AG04449 (cell line): ENCODE measurements at places on chromosomes 7 and 10.

DNA sequence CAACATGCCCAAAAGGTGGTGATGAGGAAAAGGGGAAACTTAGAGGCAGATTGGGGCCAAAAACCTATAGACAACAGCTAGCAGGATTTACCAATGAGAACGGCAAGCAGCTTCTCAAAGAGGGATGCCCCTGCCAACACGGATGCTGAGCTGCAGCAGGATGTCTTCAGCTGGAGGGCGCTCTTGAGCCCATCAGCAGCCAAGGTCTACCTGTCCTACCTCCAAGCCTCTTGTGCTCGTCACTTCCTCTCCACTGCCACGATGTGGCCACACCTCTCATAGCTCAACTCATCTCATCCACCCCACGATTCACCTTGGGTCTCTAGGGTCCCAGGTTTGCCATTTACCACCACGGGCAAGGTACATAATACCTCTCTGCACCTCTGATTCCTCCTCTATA is 36.5 kb downstream of the DLG5 start:
- no peak for DNase-seq

DNA sequence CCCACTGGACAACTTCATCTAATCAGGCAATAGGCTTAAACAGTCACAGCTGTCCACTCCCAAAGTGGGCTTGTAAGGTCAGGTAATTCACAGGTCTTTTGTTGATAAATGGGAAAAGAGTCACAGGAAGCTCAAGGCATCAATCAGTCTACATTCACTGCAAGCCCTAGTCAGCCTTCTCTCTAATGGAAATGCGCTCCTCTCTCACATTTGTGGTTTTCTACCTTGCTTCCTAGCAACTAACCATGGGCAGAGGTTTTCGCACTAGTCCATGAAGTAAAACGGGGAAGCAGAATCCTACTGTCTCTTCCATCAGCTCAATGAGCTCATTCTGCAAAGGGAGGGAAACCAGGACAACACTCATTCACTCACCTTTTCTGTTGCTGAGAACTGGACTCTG is 53.5 kb upstream of the APBB1IP start:
- no peak for DNase-seq

DNA sequence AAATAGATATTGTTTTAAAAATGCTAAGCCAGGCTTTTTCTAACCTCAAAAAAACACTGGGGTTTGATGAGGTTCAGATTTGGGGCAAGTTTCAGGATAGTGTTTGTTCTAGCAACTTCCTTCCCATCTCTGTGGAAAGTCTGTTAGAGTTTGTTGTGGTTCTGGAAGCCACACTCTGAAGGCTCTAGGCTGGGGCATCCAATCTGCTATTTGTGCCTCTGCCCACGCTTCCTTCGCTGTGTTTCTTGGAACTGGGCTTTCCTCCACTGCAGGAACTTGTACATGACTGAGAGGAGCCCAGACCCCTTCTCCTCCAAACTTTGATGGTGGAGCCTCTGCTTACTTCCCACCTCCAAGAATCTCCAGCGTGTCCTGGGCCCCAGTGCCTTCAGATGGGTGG is 108.5 kb upstream of the SLC25A13 start:
- no peak for DNase-seq

- no peak for DNase-seq
These were observed 151.5 kb downstream of the FRMD4A start for GRCh38 chr10:14179251-14179650.

DNA sequence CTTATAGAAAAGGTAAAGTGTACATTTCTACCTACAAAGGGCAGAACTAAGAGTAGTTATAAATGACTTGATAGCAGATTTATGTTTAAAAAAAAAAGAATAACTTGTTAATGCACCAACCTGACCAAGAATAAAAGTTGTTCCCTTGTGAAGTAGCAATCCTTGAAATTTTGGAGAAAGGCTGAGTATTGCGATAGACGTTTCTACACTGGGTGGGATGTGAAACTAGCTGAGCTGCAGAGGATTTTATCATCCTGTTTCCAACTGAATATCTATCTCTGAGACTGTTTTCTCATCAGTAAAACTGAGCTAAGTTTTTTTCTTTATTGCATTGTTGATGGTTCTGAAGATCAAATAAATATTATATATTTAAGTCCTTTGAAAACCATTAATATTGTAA is 14.6 kb downstream of the MDFIC start:
- no peak for DNase-seq

DNA sequence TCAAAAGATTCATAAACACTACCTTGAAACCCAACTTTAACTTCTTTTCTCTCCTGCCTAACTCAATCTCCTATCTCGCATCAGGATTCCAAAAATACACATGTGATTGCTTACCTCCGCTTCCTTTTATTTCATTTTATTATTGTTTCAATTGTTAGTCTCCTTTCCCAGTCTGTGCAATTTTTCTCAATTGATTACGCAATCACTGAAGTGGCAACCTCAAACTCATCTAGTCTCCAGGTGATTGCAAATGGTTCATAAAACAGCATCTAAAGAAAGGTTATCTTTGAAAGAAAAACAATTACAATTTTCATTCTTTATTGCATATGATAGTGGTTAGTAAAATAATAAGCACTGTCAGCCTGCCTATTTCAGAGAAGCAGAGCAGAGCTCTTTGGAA is 45.6 kb downstream of the CHRM2 start:
- DNase-seq = no peak

GRCh38 chr7:124893140-124893827 is 36.3 kb downstream of the POT1 start:
- DNase-seq = no peak

- peak; percentile 76 for DNase-seq
These were observed 2.4 kb upstream of the UBE3C start for GRCh38 chr7:157136372-157136771.

GRCh38 chr7:12570168-12570533 is 369 bp upstream of the SCIN start:
- no peak for DNase-seq

DNA sequence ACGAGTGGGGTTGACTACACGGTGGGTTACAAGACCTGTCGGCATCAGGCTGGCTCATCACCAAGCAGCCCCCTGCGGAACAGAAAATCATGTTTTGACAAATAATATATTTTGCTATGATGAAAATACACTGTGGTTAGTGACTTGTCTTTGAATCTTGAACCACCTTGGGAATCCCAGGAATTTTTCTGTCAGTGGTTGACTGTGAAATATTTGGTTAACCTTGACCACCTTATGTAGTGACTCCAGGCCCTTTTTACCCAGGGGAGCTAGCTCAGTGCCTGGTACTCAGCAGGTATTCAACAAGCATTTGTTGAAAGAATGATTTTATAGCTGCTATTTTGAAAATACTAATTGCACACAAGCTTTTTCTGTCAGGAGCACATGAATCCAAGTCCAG is 406.0 kb downstream of the PHF14 start:
- DNase-seq = no peak

DNA sequence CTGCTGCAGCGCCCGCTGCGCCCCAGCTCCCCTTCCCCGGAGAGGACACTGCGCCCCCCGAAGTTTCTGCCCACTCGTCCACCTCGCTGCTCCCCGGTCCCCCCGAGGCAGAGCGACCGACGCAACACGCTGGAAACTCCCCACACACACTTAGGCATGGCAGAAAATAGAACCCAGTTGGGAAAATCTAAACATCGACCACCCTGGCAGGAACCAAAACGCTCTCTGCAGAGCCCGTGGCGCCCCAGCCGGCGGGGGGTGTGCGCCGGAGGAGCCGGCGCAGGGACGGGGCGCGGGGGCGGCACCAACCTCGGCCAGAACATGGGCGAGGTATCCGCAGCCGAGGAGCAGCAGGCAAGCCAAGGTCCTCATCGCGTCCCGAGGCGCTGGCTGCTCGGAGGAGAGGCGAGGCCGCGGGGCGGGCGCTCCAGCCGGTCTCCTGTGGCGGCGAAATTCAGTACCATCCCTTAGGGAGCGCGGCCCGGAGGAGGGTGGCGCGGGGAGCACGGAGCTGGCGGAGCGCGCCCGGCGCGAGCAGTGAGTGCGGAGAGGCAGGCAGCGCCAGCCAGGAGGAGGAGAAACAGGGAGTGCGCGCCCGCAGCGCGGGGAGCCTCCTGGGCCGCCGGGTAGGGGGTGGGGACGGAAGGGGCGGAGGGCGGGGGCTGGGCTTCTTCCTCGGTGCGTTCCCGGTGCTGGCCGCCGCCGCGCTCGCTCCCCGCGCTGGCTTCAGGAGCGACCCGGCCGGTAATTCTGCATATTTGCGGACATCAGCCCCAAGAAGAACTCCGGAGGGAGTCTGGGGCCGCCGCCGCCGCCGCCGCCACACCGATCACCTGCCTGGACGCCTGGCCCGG is 789 bp downstream of the PDGFA start:
- no peak for DNase-seq

- DNase-seq = no peak
These were observed 1.6 kb upstream of the NRG3 start for GRCh38 chr10:81873231-81873931.

- no peak for DNase-seq
These were observed 11.0 kb upstream of the TLL2 start for GRCh38 chr10:96524741-96525140.

- no peak for DNase-seq
These were observed 377.1 kb upstream of the DPP6 start for GRCh38 chr7:153675131-153675530.

DNA sequence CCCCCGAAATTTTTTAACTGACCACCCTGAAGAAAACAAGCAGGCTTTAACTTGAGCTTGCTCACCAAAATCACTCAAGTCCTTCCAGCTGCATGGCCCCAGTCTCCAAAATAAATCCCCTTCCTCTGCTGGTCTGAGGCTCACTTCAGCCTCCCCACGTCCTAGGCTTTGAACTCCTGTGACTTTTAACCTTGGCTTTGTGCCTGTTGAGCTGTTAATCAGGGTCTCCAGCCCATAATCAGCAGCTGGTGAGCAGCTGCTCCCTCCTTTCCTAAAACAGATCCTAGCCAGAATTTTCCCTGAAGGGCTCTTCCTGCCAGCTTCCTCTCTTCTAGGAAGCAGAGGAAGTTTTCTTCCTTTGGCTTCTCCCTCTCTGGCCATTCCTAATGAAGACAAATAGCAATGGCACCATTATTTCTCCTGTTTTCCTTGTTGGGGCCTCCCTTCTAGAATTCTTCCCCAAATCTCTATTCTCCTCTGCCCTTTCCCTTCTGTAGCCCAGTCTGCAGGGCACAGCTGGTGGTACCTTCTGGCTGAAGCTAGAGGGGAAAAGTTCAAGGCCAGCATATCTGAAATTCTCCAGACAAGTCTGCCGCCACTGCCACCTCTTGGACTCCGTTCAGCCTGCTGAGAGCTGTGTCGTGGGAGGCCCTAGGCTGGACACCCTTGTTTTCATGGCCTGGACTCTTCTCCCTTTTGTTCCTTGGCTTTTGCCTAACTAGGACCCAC is 152.1 kb downstream of the NOC3L start:
- no peak for DNase-seq

- DNase-seq = peak; percentile 95
These were observed 18.7 kb downstream of the LCOR start for GRCh38 chr10:96850825-96851224.

GRCh38 chr7:7562736-7563135 is 3.9 kb upstream of the MIOS start:
- DNase-seq = peak; percentile 46

GRCh38 chr10:108615576-108616320 is 1307.6 kb downstream of the XPNPEP1 start:
- no peak for DNase-seq

DNA sequence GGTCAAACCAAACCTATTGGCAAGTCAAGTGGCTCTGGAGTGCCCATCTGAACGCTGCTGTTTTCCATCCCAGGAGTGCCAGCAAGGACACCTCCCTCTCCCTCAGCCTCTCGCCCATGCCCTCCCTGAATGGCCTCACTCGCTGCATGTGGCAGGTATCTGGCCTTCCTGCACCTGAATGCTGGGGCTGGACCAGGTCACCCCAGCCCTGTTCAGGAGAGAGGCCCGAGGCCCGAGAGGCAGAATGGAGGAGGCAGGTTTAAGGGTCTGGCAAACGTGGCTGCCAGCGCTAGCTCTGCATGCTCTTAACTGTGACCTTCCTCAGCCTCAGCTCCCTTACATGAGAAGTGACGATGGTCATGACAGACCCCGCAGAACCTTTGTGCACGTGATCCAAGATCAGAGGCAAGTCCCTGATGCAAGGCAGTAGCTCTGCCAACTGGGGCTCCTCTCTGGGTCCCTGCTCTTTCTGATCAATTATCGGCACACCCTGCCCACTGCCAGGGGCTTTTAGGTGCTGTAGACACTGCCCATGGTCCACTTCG is 295.7 kb upstream of the ZMIZ1 start:
- no peak for DNase-seq

GRCh38 chr7:85224171-85224570 is 37.3 kb upstream of the SEMA3D start:
- DNase-seq = no peak

GRCh38 chr10:58791137-58791536 is 278.5 kb downstream of the BICC1 start:
- no peak for DNase-seq

DNA sequence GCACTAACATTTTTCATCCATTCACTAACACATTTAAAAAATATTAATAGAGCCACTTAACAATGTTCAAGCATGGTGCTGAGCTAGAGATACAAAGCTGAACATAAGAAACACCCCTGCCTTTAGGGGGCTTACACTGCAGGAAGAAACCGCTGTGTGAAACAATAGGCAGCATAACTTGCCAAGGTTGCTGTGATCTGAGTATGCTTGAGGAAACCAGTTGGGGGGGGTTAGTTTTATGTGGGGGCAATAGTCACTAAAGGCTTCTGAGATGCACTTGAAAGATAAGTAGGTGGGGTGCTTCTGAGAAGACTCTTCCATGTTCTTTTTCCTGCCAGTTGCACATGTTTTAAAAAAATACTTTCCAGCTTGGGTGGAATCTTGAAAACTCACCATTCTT is 2.8 kb downstream of the RBM17 start:
- no peak for DNase-seq

DNA sequence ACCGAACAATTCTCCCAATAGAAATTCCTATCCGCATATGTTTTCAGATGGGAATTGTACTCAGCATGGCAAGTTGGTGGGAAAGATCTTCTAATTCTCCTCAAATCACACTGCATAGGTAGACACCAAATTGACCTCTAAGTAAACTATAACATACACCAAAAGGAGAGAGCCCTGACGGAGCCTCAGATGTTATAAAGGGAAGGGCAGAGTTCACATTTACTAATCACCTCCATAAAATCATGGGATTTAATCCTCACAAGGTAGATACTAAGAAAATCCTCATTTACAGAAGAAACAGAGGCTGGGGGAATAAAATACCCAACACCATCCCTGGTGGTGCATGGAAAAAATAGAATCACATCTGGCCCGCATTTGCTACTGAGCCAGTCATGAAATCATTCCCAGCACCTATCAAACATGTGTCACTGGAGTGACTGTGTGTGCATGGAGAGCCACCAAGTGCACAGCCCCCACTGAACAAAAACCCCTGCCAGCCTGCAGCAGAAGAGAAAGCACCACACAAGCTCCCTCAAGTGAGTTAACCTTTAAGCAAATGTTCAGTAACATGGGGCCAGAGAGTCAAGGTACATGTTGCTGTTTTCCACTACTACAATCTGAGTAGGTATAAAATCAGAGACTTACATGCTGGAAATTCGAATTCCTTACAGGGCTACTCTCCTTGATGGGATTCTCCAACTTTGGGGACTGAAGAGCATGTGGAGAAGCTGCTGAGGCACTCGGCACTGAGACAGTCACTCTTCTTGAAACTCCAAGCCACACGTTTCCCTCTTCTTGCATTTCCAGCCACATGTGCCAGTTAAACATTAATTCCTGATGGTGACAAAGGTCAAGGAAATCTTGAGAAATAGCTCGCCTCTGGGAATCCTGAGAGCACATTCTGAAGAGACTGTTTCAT is at the start of gene DDC:
Gene DDC (minus strand): TSS at position 766 of the 919 bp plus-strand sequence. CDS start 21,320 bp downstream, outside the sequence.
- DNase-seq = no peak

- no peak for DNase-seq
These were observed 12.1 kb upstream of the TRUB1 start for GRCh38 chr10:114925587-114926586.

GRCh38 chr10:45454859-45455258 is 80.8 kb downstream of the ALOX5 start:
- no peak for DNase-seq
